ENCODE measurements at places on chromosomes 1 and 21. TPM values are rescaled to one million over a fixed set of nuclear protein-coding genes. Genes with fewer than 3 reads are reported as not detected.
A peak's percentile ranks its signal among the peaks of the same experiment; 100 is the strongest.

DNA sequence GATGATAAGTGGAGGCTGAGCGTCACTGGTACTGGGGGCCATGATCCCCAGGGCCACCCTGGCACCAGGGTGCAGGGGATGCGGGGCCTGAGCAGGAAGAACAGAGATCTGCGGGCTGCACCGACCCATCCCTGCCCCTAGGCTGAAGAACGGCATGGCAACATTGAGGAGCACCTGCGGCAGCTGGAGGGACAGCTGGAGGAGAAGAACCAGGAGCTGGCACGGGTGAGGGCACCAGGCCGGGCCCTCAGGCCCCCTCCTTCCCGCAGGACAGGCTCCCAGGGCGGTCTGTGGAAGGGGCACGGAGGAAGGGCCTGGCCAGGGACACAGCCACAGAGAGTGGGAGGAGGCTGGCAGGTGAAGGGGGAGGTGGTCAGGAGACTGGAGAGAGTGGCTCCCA, 21.8 kb downstream of the PPFIA4 start:
- DNase-seq: no peak

DNA sequence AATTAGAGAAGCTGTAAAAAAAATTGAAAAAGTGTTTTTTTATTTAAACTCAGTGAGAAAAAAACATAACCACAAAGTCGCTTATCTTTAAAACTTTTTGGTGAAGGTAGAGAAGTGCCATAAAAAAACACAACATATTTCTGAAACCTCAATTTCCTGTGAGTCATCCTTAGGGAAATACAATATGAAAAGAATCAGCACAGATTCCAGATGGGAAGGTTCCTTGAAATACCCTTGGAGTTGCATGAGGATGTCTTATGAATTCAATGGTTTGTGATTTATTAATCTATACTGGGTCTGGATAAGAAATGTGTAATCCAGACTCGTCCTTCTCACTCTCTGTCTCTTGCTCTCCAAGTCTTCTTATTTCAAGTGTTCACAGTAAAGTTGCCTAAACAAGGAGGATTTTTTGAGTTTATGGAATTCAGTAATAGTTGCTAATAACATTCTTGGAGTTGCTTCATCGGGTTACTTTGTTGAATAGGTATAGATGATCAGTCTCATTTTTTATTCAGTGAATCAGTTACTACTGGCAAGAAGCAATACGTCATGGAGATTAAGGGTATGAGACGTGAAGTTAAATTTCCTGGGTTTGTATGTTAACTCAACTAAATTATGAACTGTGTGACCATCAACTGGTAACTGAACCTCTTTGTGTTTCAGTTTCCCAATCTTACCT, 191.4 kb downstream of the KCNK2 start:
- DNase-seq: no peak

- no peak for DNase-seq
These were observed 3.2 kb upstream of the SRRM1 start for GRCh38 chr1:24639881-24640280.

DNA sequence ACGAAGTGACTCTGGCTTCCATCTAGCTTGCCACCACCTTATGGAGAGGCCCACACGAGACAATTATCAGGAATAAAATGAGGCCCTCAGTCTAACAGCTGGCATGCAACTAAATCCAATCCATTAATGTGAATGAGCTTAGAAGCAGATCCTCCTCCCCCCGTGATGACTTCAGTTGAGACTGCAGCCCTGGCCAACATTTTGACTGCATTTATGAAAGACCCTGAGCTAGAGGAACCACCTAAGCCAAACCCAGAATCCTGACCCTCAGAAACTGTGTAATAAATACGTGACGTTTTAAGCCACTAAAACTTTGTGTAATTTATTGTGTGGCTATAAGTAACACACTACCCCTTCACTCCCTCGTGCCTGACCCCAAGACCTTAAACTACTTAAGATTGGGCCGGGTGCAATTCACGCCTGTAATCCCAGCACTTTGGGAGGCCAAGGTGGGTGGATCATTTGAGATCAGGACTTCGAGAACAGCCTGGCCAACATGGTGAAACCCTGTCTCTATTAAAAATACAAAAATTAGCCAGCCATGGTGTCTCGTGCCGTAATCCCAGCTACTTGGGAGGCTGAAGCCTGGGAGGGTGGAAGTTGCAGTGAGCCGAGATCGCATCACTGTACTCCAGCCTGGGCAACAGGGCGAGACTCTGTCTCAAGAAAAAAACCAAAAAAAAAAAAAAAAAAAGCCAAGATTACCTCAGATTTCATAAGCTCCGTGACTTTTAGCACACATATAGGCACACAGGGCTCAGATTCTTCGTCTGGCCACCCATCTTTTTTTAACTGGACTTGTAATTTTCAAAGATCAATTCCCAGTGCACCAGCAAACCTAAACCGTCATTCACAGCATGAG, 72.5 kb downstream of the ENAH start:
- no peak for DNase-seq

Gene ALG14
- polyA plus RNA-seq: 9.5 TPM

DNA sequence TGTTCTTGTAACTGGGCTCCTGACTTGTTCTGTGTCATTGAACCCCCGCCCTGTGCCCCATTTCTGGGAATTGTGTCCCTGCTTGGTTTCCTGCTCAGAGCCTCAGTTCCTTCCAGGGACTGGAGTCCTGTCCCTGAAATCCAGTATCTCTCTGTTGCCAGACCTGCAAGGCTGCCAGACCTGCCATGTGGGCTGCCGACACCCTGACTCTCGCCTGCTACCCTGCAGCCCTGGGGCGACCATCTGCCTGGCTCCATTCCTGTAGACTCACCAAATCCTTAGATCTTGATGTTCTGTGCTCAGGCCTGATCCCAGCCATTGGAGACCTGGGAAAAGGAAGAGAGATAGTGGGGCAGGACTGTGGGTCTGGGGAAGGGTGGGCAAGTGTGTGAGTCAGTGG, 383.3 kb upstream of the PROX1 start:
- DNase-seq: no peak

GRCh38 chr21:26388731-26389231, 184.3 kb downstream of the CYYR1 start:
- DNase-seq: no peak

DNA sequence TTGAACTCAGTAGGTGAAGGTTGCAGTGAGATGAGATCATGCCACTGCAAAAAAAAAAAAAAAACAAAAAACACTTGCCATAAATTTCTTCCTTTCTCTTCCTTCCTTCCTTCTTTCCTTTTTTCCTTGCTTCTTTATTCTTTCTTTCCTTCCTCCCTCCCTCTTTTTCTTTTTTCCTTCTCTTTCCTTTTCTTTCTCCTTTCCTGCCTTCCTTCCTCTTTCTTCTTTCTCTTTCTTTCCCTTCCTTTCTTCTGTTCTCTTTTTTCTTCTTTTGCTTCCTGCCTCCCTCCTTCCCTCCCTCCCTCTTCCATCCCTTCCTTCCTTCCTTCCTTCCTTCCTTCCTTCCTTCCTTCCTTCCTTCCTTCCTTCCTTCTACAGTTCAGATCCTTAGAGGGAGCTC, 71.2 kb downstream of the LYPLAL1 start:
- no peak for DNase-seq

Gene AKT3
- 15.9 TPM for polyA plus RNA-seq

GRCh38 chr1:206556750-206557635, 49.7 kb downstream of the RASSF5 start:
- DNase-seq: peak; percentile 35

- DNase-seq: no peak
These were observed 623 bp downstream of the CAPN2 start for GRCh38 chr1:223712850-223713474.

DNA sequence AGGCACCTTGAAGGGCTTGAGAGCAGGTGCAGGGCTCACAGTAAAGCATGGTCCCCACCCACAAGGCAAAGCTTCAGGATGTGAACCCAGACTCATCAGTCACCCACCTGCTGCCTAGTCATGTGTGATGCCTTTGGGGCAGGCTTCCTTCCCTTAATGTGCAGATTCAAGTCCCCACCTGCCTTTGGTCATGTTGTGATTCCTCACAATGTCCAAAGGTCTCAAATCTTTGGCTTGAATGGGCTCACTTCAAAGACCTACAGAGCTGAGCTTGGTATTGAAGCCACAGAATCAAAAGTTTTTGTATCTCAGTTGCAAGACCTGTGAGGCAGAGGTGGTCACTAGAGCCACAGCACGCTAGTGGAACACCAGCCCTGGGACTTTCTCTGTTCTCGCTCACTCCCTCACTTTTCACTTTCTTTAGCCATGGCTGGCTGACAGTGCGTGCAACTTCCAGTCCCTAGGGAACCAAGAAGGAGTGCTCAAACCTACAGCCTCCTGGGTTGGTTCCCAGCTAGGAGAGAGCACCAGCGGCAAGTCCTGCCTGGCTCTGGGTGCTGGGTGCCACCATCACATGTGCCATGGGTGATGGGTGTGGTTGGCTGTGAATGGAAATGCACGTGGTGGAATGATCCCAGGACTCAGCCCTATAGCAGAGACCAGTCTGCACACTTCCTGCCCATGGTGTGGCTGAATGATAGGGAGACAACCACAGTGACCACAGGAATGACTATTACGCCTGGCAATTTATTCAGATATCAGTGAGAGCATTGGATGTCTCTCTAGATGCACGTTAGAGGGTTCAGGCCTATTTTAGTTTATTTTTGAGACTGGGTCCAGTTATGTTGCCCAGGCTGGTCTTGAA, 26.4 kb upstream of the CLIC6 start:
- DNase-seq: no peak

GRCh38 chr1:178609015-178609414, 96.1 kb downstream of the TEX35 start:
- peak; percentile 17 for DNase-seq

GRCh38 chr1:206967096-206967849, 3.0 kb downstream of the FCAMR start:
- peak; percentile 32 for DNase-seq

Gene MPZ
- polyA plus RNA-seq: 2.6 TPM

- DNase-seq: no peak
These were observed 17.1 kb upstream of the PRRC2C start for GRCh38 chr1:171468120-171468750.

DNA sequence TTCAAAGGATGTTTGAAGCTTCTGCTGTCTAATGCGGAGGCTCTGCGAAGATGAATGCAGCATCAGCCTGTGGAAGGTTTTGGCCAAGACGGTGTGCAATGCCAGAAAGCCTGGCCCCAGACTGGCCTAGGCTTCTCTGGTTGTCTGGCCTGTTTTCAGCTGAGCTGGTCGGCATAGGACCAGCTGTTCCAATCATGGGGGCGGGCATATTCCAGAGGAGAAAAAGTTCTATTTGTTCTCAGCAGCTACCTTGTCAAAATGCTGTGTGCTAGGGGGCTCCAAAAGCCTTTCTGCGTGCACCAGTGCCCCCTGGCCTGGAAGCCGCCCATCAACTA, 57.6 kb downstream of the TGFB2 start:
- peak; percentile 38 for DNase-seq

Gene CFHR3
- 0.72 TPM for polyA plus RNA-seq

All from right lung (tissue), 10 donors.